Activated CD4-positive, alpha-beta T cell treated with anti-CD3 and anti-CD28 coated beads for 1 hour (primary cell): ENCODE measurements at places on chromosomes 3 and 15.

DNA sequence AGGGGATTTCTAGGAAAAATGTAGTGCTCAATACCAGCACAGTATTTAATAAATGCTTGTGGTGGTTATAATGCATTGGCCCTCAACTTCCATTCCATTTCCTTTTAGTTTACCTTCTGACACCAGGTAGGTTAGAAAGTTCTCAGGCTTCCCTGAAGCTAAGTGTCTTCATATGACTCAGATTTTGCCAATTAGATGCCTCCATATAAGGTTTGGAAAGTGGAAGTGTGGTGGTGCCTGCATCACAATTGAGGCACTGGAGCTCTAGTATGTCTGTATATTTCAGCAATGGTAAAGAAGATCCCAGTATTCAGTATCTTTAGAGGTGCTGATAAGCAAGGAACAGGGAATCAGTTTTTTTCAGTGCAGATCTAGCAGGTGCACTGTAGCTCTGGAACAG is 18.3 kb downstream of the XRN1 start:
- no peak for DNase-seq

DNA sequence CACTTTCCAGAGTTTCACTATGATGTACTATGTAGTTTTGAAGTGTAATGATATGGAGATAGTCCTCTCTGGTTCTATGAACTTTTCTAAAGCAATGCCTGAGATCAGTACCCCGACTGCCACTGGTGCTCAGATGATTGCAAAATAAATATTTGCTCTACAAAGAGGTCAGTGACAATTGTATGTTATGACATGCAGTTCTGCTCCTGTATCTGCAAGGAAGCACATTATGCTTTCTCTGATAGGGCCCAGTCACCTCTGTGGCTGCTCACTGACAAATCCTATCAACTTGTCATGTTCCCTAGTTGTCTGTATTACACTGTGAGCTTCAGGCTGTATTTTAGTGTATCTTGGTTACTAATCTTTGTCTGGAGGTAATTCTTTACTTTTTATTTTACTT is 362.6 kb downstream of the ROBO1 start:
- no peak for DNase-seq

DNA sequence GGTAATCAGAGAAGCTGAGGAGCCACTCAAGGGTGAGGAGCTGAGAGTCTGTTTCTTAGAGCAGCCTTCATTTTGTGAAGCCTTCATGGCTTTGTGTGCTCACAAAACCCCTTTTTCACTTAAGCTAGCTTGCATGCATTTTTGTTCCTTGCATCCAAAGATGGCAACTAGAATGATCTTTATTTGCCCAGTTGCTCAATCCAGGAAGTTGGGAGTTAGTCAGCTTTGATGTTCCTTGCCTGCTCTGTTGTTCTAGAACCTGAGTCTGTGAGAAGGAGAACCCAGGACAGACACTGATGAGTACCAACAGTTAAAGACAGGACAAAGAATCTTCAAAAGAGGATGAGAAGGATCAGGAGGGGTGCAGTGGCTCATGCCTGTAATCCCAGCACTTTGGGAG is 81.8 kb downstream of the IL20RB start:
- DNase-seq, result no peak

DNA sequence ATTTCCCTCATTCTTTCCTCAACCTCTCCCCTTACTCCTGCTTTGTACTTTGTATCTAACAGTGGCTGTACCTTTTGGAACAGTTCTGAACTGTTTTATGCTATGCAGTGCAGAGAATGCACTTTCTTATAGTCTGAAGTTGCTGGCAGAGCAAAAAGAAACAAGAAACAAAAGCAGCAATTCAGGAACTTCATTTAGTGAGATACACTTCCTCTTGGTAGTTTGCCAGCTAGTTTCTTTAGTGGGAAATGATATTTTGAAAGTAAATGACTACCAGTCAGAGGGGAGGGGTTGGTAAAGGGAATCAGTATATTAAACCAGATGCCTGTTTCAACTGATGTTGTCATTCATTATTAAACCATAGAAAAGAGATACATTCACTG is 55.0 kb upstream of the CHD2 start:
- no peak for DNase-seq

- no peak for DNase-seq
Observed at GRCh38 chr3:120203621-120204020, 81.4 kb downstream of the GPR156 start.

DNA sequence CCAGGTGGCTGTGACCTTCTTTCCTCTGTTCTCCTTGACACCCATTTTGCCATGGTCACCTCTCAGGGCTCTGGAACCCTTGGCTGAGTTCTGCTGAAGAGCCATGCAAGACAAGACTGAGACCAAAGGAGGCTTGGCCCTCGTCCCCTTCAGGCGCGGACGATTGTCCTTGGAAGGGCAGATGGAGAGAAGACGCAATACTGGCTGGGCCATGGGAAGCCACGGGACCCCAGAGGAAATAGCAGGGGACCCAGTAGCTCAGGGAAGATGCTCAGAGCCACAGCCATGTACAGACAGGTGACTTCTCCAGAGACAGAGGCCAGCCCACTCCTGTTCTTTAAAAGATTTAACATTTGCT is 125.6 kb downstream of the SMAD6 start:
- DNase-seq, result no peak

- no peak for DNase-seq
Observed at GRCh38 chr3:133991209-133991608, 38.5 kb downstream of the SLCO2A1 start.

- DNase-seq, result peak; percentile 45
Observed at GRCh38 chr3:42247576-42248027, 18.4 kb downstream of the CCK start.

DNA sequence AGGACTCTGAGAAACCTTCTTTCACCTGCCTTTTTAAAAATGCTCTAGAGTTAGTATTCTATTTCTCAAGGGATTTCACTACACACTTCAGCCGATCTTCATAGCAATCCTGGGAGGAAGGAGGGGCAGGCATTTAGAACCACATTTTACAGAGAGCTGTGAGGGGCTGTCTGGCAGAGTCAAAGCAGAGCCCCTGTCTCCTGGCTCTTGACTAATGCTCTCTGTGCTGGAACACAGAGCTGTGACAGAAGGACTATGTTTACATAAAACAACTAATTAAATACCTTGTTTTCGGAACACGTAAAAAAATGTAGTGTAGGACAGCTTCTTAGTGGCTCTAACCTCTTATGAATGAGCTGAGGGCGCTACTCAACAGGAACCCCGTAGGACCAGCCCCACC is 7.6 kb upstream of the SPTBN5 start:
- DNase-seq, result no peak

DNA sequence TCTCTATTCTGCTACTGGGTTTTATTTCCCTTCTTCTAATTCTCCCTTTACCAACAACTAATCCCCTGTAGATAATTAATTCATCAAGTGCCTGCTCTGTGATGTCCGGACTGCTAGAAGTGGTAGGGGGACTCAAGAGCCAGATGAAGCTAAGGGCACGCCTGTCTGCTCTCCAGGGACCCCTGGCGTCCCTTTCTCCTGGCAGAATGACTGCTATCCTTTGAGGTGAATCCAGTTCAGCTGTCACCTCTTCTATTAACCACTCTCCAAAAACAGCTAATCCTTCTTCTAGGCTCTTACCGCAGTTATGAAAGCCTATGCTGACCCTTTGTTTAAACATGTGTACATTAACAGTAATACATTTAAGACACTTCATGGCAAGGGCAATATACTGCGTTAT is 1.4 kb upstream of the CHRNA7 start:
- DNase-seq, result no peak

DNA sequence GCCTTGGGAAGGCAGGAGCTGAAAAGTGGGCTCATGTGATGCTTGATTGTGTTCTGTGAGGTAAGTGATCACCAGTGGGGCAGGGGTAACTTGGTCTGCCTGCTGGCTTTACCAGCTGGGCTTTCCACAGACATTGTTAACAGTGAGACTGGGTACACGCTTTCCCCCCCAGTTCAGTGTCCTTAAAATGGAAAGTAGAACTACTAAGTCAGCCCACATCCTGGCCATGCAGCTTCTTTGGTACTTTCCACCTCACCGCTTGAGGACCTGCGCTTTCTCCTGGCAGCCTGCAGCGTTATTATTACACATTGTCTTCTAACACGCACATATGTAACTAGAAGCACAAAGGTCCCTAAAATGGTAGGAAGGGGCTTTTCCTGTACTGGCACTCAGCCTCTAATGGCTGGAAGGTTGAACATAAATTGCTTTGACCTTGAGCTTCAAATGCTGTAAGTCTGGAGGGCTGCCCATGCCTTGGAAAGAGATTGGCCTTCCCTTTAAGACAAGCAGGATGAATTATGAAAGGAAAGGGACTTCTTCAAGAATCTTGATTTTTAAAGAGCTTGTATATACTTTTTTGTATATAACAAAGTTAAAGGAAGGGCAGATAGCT is 216.1 kb upstream of the ROPN1 start:
- DNase-seq, result no peak

- no peak for DNase-seq
Observed at GRCh38 chr3:189267981-189268613, 96.3 kb downstream of the TPRG1 start.

DNA sequence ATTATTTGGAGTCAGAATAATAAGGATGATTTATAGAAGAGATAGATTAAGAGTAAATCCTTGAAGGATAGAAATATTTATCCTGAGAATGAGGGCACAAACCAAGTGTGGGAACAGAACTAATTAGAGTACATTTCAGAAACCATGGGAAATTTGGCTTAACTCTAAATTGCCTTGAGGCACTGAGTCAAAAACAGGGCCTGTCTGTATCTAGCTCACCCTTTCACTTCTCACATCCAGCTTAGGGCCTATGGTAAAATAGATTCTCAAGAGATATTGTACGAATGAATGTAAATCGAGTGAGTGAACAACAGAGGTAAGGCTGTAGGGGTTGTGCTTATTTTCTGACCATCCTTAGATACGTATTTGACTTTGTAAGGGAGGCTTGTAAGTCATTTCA is 586.1 kb upstream of the DPPA4 start:
- DNase-seq, result no peak

GRCh38 chr3:63961891-63962290 is 49.7 kb upstream of the SCAANT1 start:
- no peak for DNase-seq

GRCh38 chr3:134625462-134625861 is 25.4 kb downstream of the KY start:
- no peak for DNase-seq

DNA sequence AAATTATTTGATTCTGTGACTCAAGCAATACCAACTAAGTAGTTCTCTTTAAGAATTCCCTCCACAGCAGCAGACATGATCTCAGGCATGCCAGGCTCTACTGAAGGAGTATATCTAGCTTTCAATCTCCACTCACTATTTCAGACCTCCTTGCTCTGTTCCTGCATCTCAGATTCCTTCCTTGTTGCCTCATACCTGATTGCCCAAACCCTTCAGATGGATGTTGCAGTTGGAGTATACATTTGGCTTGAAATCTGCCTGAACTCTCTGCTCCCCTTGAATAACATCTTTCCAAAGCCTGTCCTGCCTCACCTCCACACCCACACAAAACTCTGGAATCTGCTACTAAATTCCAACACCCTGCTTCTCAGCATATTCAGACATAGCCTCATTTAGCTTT is 19.8 kb upstream of the TM4SF4 start:
- DNase-seq, result no peak

DNA sequence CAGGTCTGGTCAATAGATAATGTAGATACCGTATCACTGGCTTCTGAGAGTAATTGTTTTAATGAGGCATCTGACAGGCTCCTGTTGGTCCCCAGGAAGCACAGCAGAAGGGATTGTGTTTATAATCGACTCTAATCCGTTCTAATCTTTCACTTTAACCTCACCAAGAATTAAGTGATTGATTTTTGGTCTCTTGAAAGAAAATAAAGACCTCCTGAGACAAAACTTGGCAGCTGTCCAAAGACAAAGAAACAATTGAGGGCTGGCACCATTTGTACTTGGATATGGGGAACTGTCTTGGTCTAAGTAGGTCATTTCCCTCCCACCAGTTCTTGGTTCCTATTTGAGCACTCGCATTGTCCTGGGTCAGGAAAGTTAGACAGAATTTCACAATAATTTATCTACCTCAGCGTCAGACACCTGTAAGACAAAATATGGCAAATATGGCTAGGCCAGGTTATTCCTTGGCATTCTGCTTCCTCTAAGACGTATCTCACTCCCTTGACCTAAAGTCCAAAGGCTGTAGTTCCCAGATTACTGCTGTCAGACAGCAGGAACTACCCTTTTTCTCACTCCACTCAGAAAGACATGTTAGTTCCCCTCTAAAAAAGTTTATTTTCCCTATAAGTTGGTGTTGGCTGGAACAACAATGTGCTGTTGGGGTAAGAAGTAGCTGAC is 22.7 kb upstream of the CD96 start:
- no peak for DNase-seq

GRCh38 chr3:193782276-193782647 is 189.3 kb downstream of the OPA1 start:
- DNase-seq, result no peak

GRCh38 chr3:73094129-73094528 is 32.7 kb downstream of the EBLN2 start:
- no peak for DNase-seq

DNA sequence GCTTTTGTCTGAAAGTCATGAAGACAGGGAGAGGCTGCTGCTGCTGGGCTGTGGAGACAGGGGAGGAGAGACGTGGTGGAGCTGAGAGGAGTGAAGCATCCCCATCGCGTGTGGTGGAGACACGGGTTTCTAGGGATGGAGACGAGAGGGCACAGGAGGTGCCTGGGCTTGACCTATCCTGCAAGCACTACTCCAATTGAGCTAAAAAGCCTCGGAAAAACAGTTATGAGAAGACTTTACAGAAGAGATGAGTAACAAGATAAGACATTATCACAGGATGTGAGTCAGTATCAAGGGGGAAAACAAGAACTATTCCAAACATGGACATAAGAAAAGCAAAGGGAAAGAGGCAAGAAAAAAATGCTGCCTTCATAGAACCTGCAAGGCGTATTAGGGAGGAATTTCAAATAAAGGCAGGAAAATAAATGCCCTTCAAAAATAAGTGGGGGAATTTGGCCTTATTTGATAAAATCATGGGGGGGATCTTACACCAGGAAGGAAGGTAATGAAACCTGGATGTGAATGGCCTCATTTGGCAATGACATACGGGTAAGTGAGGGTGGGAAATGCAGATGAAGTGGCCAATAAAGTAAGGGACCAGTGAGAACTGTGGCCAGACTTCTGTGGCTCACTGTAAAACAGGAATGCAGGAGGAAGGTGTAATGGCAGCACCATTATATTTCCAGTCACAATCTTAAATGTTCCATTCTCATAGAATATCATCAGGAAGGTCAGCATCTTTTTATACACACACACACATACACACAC is 97.9 kb downstream of the PLD1 start:
- DNase-seq, result no peak

DNA sequence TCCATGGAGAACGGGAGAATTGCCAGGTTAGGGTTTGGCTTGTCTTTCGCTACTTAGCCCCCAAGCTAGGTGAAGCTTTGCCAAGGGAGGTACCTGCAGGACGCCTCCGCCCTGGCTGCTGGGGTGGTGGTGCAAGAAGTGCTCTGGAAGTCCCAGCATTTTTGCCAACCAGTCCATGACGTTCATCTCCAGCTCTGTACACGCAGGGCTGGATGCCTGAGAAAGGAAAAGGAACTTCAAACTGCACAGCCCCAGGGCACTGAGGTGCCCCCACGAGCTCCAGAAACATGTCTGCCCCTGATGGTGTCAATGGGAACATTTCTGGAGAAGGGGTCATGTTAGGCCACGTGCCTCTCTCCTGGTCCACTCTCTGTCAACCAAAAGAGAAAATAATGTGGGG is 8.2 kb downstream of the HDC start:
- no peak for DNase-seq

GRCh38 chr15:52143873-52144272 is 31.3 kb upstream of the BCL2L10 start:
- DNase-seq, result no peak

GRCh38 chr3:38563886-38564270 is 67.7 kb downstream of the EXOG start:
- DNase-seq, result no peak
